NCI-H1105 treated with DMSO at 0.1 percent for 48 hours (cell line): ENCODE measurements at places on chromosomes 5 and 9.

- no peak for DNase-seq
Measured at GRCh38 chr5:7348168-7348854, 47.6 kb upstream of the ADCY2 start.

DNA sequence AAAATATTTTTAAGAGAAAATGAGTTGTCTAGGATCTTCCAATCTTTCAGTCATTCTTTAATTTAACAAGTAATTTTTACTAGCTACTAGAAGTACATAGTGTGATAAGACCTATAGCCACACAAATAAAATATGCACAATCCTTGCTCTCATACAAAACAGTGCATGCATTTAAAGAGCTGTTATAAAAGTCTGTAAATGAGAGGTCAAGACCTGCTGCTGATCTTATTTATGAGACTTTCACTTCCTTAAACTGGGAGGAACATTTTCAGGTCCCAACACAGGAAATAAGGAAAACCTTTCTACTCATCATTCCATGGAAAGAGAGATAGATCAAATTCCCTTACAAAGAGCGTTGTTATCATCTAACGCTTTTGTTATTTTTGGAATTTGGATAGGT is 54.2 kb upstream of the PAM start:
- DNase-seq: no peak

DNA sequence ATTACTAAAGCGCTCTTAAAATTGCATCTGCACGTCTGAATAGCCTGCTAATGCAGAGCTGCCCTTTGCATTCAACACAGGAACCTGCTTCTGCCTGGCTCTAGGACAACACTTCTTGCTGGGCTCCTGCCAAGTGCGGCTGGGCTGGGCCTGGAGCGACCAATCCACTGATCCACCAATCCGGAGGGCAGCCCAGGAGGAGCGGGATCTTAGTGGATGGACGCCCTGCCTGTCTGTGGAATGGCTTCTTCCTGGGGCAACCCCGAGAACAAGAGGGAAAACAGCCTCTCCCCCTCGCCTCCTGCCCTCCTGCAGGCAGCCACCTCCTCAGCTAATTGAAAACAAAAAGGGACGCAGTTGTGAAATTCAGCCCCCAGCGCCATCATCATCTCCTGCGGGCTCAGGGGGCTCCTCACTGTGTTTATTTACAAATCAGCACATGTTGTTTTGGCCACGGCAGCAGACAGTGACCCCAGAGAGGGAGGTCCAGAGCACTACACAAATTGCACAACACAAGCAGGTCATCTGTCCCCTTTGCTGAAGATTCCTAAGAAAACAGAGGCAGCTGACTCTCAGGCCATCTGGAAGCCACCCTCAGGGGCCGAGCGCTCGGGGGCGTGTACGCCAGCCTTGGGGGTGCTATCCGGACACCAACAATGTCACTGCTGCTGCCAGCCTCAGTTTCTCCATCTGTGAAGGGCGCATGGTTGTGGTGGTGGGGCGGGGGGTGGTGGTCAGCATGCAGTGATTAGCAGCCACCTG is 57.3 kb downstream of the GADD45G start:
- DNase-seq: peak; percentile 96

GRCh38 chr5:116583862-116584222 is 9.2 kb upstream of the SEMA6A start:
- no peak for DNase-seq

GRCh38 chr9:26243726-26244125 is 565.5 kb upstream of the TUSC1 start:
- no peak for DNase-seq

- no peak for DNase-seq
Measured at GRCh38 chr5:17190242-17190778, 27.1 kb upstream of the BASP1 start.

GRCh38 chr5:178590141-178590923 is at the start of gene COL23A1:
COL23A1 (minus strand) TSS chr5:178590393.
- peak; percentile 18 for DNase-seq

GRCh38 chr5:169934990-169935389 is 45.3 kb downstream of the INSYN2B start:
- DNase-seq: no peak

DNA sequence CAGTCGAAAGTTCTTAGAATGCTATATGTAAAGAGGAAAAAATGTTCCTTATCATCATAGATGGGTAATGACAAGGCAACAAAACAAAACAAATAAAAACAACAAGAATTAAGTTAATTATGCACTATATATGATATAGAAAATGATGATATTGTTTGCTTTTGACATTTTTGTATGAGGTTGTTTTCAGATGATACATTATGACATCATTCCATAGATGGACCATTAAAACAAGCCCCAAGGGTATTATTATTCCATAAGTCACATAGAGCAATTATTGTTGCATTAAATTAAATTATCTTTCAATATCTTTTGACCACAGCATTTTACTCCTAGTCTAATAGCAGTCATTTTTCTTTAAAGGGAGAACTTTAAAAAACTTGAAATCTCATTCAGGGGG is 56.5 kb upstream of the RICTOR start:
- DNase-seq: no peak

- no peak for DNase-seq
Measured at GRCh38 chr5:151740958-151741373, 17.5 kb downstream of the ATOX1 start.

- no peak for DNase-seq
Measured at GRCh38 chr5:127664093-127664492, 15.2 kb downstream of the CTXN3 start.

GRCh38 chr9:37970301-37971107 is 66.6 kb upstream of the SLC25A51 start:
- DNase-seq: no peak

- DNase-seq: no peak
Measured at GRCh38 chr9:112508377-112508776, 21.8 kb downstream of the KIAA1958 start.

DNA sequence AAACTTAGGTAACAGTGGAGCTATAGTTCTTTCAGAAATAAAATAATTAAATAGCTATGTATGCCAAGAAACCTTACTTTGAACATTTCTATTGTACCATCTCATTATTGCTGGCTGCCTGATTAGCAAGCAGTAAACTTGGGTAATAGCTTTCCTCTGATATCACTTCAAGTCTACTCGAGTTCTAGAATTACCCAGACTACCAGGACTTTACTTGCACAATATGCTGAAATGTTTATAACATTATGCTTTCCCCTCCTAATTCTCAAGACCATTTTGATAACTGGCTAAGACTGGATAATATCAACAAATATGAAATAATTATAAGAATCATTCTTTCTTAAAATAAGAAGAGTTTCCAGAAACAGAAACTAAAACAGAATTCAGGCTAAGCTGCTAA is 512.6 kb downstream of the RAB3C start:
- DNase-seq: no peak

DNA sequence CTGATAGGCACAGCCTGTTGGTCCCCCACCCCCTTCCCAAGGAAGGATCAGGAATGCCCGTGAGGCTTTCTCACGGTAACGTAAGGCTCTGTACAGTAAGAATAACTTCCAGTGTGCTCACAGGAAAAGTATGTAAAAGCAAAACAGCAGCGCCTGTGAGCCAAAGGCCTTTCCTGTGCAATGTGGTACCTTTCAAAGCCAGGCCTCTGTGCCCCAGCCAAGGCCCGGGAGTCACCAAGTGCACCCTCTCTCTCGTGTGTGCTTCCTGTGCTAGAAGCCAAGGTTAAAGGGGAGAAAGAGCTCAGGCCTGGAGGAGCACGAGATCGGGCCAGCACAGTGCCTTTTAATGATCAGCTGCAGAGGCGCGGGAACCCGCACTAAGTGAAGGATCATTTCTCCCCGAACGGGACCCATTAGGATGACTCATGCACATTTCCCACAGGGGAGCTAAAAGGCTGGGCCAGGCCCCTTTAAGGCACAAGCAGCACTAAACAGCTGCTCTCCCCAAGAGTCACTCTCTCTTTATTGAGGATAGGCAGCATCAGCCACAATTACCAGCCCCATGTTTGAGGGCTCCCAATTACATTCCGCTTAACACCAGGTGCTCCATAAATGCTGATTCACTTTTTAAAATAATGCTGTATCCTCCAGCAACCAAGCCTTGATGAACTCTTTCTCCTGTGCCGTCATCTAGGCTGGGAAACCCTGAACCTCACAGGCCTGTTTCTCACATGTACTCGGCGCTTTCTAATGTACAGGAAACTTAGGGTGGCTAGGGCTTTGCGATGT is 42.8 kb downstream of the SHB start:
- peak; percentile 22 for DNase-seq

- no peak for DNase-seq
Measured at GRCh38 chr5:14003936-14004335, 59.4 kb upstream of the DNAH5 start.

DNA sequence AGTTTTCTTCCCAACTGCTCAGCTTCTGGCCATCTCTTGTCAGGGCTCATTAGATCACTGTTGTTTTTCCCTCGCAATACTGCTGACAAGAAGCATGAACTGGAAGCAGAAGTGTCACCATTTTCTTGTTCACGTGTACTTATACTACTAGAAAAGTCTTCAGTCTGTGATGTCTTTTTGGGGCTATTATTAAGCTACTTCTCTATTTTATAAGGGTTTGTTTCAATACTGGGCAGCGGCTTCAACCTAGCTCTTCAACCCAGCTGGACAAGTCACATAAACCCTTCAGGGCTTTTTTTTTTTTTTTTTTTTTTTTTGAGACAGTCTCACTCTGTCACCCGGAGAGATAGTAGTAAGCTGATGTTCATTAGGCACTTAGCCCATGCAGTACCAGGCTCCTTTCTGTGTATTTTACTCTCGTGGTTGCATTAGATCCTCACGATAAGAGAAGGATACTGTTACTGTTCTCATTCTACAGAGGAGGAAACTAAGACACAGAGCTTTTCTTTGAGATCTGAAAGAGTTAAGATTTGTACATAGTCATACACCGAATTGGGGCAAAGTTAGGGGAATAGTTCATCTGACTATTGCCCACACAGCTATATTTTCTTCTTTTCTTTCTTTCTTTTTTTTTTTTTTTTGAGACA is 20.5 kb downstream of the RAPGEF1 start:
- no peak for DNase-seq

GRCh38 chr9:68446836-68447235 is 90.4 kb downstream of the PGM5 start:
- no peak for DNase-seq

- no peak for DNase-seq
Measured at GRCh38 chr5:149001162-149001561, 61.7 kb downstream of the SH3TC2 start.

DNA sequence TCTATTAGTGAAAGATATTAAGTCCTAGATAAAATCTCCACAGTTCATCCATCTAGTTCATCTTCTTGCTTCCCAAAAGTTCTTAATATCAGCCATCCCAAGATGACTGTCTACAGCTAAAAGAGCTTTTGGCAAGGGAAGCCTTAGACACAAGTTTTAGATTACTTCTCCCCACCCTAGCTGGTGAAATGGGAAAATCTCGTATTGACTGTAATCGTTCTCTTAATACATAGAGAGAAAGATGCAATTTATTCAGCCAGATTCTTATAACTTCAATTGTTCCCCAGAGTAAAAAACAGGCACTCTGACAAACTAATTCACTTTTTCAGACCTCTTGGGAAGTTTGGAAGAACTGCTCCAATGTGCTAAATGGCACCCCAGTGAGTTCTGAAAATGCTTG is 1439.6 kb upstream of the C9orf72 start:
- DNase-seq: no peak

GRCh38 chr9:129640871-129641749 is 841 bp downstream of the ASB6 start:
- DNase-seq: no peak

DNA sequence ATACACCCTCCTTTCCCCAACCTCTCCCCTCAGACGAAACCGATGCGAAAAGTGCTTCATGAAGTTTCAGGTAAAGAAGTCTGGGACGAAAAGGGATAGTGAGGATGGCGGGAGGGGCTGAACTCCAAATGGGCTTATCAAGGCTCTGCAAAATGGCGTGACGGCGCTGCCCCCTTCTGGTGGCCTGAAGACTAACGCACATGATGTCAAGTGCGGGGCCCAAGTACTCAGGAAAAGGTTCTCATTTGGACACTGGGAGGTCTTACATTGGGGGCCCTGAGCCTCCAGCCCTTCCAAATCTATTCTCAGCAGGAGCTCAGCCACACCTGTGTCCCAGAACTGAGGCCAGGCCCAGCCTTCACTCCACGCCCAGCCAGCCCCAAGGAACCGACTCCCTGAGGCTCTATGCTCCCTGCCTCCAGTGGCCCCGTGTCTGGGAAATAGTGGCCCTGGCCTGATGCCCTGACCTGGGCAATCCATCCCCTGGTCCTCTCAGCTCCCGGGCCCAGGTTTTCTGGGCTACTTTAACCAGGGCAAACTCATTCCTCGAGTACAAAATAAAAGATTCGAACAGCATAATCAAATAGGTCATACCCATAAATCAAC is 119.9 kb downstream of the KCNIP1 start:
- no peak for DNase-seq

DNA sequence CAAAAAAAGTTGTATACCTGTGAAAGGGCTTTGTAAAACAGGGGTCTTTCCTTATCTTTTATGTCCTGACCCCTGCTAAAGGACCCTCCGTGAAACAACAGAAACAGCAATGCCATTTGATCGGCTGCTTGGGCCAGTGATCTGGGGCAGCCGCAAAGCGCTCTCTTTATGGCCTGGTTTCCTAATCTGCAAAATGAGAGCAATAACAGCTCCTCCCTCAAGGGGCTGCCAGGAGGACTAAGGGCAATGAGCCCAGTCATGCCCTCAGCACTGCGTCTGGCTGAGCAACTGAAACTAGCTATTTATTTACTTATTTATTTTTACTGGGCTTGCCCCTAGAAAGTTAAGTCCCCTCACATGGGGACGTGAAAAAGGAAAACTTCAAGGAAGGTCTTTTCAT is 18.3 kb downstream of the CMBL start:
- DNase-seq: peak; percentile 62

DNA sequence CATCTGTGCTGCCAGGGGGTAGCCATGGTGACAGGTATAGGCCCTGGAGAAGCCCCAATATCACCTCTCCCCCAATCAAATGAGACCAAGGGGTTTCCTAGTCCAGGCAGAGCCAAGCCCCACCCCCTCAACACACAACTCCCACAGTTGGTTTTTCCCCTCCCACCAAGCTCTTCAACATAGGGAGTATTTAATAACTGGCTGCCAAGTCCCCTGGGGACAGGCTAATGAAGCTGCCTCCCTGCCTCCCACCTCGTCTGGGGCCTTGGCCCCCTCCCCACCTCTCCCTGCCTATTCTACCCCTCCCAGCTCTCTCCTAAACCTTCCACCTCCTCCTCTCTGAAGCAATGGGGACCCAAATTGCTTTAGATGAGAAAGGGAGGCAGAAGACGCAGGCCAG is 23.4 kb downstream of the CPLX2 start:
- DNase-seq: no peak

DNA sequence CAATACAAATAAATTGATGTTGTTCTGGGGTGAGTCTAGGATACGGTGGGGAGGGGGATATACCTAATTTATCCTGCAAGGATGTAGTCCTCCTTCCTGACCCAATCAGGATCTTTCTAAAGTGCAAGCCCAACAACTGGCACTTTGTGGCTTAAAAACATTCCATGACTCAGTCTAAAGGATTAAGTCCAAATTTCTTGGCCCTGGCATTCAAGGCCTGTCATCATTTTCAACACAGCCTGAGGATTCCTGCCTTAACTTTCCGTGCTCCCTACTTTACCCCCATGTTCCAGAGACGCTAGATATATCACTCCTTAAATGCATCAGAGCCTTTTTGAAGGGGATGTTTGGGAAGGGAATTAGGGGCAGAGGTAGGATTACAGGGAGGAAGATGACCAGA is 1.0 kb downstream of the FAM221B start:
- no peak for DNase-seq

- no peak for DNase-seq
Measured at GRCh38 chr5:7976411-7977190, 107.7 kb downstream of the MTRR start.

- DNase-seq: no peak
Measured at GRCh38 chr9:86968258-86968920, 21.1 kb upstream of the GAS1 start.
